ENCODE measurements at places on chromosomes 3 and 15.

DNA sequence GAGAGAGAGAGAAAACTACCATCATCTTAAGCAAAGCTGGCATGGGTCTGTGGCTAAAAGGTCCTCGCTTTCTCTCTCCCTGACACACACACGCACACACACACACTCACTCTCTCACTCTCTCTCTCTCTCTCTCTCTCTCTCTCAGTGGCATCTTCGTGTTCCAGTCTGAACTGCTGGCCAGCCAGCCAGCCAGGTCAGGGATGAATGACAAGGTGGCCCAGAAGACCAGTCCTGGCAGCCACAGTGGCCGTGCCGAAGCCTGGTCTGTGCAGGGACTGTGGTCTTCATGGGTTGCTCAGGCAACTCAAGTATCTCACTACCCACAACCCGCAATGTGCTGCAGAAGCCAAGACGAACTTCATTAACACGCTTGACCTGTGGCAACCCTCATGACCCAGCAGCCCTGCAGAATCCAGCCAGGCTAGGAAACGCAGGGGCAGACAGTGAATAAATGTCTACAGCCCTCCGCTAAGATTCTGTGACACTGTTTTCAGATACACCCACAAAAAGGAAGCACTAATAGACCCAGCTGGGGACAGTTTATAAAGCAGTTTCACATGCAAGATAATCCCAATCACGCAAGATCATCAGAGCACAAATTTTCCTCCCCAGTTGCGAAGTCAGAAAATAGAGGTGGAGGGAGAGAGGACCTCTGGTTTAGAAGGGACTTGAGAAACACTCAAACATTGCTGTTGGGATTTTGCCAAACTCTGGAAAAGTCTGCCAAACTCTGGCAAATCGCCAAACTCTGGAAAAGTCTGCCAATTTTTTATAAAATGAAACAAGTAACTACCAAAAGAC lies 66.4 kb downstream of the XXYLT1 start:
- no peaks in the 10 kb centered on the region for H3K4me1 ChIP-seq
- H3K4me3 ChIP-seq = no peak overlapping the region

- H3K27ac ChIP-seq = no peak overlapping the region
- H3K4me1 ChIP-seq = no peaks in the 10 kb centered on the region
- H3K4me3 ChIP-seq = no peak overlapping the region
- DNase-seq = no peak
- no peaks in the 10 kb centered on the region for H3K36me3 ChIP-seq
- no peaks in the 10 kb centered on the region for H3K27me3 ChIP-seq
These were observed 128.7 kb upstream of the WNT5A start for GRCh38 chr3:55615694-55616295.

DNA sequence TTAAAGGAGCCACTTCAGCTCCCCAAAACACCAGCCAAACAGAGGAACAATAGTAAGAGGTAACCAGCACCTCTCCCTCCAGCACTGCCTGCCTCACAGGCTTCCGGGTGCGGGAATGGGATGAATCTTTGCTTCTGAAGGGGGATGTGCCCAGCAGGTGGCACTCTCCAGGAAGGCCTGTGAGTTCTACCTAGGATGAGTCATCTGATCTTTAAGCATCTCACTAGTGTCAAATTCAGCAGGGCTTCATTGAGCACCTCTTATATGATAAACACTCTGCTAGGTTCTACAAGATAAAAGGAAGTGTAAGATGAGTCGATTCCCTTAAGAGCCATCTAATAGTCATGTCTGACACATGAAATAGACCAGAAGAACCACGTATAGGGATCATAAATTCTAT lies 237.4 kb upstream of the UMPS start:
- peaks cover 20% of the 10 kb centered on the region for H3K4me1 ChIP-seq
- H3K4me3 ChIP-seq = no peak overlapping the region
- DNase-seq = no peak
- no peak overlapping the region for H3K27ac ChIP-seq
- no peaks in the 10 kb centered on the region for H3K36me3 ChIP-seq

DNA sequence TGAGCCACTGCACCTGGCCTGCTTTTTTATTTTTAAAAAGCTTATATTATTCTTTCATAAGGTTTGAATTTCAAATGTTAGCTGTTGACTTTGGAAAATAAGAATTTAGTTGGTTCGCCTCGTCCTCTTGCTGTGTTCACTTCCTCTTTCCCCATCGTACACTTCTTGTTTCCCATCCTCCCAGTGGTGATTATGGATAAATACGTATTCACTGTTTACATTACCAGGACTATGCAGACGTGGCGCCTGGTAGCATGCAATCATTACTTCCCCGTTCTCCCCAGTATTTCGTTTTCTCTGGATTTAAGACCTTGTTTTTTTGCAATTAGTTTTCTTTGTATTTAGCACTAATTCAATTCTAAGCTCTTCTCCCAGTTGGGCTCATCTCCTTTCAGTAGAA lies 70.1 kb downstream of the LMLN start:
- no peak for DNase-seq
- no peak overlapping the region for H3K4me3 ChIP-seq
- no peaks in the 10 kb centered on the region for H3K4me1 ChIP-seq

GRCh38 chr15:71329497-71330260 lies 214.4 kb downstream of the THSD4 start:
- H3K27me3 ChIP-seq = peaks cover 3% of the 10 kb centered on the region
- no peak overlapping the region for H3K27ac ChIP-seq
- H3K36me3 ChIP-seq = no peaks in the 10 kb centered on the region

GRCh38 chr3:66297900-66298299 lies 77.1 kb downstream of the SLC25A26 start:
- no peaks in the 10 kb centered on the region for H3K27me3 ChIP-seq
- no peak overlapping the region for H3K4me3 ChIP-seq
- no peak for DNase-seq
- no peak overlapping the region for H3K27ac ChIP-seq
- H3K36me3 ChIP-seq = peaks cover 10% of the 10 kb centered on the region
- H3K4me1 ChIP-seq = peaks cover 36% of the 10 kb centered on the region

GRCh38 chr3:19711160-19711782 lies 222.7 kb downstream of the EFHB start:
- H3K27ac ChIP-seq = no peak overlapping the region
- H3K27me3 ChIP-seq = no peaks in the 10 kb centered on the region
- H3K4me3 ChIP-seq = no peak overlapping the region
- H3K36me3 ChIP-seq = no peaks in the 10 kb centered on the region
- no peaks in the 10 kb centered on the region for H3K4me1 ChIP-seq
